ENCODE measurements at places on chromosomes 4 and X.

DNA sequence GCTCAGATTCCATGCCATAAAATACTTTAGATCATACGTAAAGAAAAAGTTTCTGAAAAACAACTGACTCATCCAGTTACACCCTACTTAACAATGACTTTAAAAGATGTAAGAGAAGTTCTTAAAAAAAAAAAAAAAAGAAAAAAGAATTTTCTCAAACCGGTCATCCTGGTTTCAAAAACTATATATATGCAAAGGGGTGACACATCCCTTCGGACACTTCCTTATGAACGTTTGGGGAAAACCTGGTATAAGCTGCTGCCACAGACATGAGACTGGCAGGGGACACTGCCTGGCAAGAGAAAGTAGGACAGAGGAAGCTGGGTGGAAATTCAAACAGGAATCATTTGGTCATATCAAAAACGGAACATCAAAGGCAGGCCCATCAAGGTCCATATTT lies 81.2 kb upstream of the PRSS48 start:
- no peak for DNase-seq

- no peak for DNase-seq
Observed at GRCh38 chr4:17468619-17469221, 43.2 kb downstream of the QDPR start.

GRCh38 chr4:100547541-100548199 lies 29.8 kb upstream of the EMCN start:
- DNase-seq, result no peak

- no peak for DNase-seq
Observed at GRCh38 chr4:131054489-131055019, 1958.6 kb downstream of the C4orf33 start.

GRCh38 chr4:37795581-37796195 lies 30.8 kb upstream of the PGM2 start:
- DNase-seq, result peak; percentile 28

All from NCI-H2171 treated with DMSO at 0.1 percent for 48 hours (cell line).